Transverse colon (tissue), 4 donors: ENCODE measurements at places on chromosomes 1 and 21. TPM values are rescaled to one million over a fixed set of nuclear protein-coding genes. Genes with fewer than 3 reads are reported as not detected.

DNA sequence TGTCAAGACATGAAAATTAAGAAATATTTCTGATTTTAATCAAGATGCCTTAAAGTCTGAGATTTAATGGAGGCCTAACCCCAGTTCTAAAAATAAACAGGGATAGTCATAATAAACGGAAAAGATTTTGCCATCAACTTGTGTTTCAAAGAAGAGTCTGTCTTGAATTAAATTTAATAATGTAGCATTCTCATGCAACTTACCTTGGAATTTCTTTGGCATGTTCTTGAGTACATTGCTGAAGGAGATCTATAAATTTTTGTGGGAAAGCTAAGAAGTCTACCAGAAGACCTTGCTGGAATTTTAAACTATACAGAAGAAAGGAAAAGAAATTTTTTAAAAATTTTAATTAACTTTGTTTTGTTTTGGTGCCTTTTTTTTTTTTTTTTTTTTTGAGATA lies 10.6 kb downstream of the SASS6 start:
- H3K4me1 ChIP-seq, result no peaks in the 10 kb centered on the region
- no peak overlapping the region for H3K4me3 ChIP-seq
- no peaks in the 10 kb centered on the region for H3K36me3 ChIP-seq
- H3K27ac ChIP-seq, result no peak overlapping the region
- DNase-seq, result no peak
- H3K27me3 ChIP-seq, result no peaks in the 10 kb centered on the region

DNA sequence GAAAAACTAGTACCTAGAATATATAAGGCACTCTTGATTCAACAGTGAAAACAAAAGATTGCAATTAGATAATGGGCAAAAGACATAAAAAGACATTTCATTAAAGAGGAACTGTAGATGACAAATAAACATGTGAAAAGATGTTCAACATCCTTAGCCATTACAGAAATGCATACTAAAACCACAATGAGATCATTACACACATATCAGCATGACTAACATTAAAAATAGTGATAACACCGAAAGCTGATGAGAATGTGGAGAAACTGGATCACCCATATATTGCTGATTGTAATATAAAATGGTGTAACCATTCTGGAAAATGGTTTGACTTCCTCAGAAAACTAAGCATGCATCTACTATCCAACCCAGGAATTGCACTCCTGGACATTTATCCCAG lies 340.3 kb downstream of the SEC16B start:
- no peak for DNase-seq
- no peak overlapping the region for H3K27ac ChIP-seq
- H3K27me3 ChIP-seq, result no peaks in the 10 kb centered on the region
- no peaks in the 10 kb centered on the region for H3K4me1 ChIP-seq
- H3K36me3 ChIP-seq, result no peaks in the 10 kb centered on the region

- no peaks in the 10 kb centered on the region for H3K27me3 ChIP-seq
- H3K27ac ChIP-seq, result no peak overlapping the region
- no peak overlapping the region for H3K4me3 ChIP-seq
- H3K4me1 ChIP-seq, result peaks cover 11% of the 10 kb centered on the region
- peak; percentile 35 for DNase-seq
Observed at GRCh38 chr1:157948312-157949073, 45.0 kb upstream of the KIRREL1 start.

GRCh38 chr1:172324761-172325160 lies 95.7 kb upstream of the C1orf105 start:
- H3K27ac ChIP-seq, result peak overlapping the region; percentile 4
- H3K4me3 ChIP-seq, result no peak overlapping the region
- no peak for DNase-seq
- H3K4me1 ChIP-seq, result peaks cover 28% of the 10 kb centered on the region
- H3K36me3 ChIP-seq, result no peaks in the 10 kb centered on the region

DNA sequence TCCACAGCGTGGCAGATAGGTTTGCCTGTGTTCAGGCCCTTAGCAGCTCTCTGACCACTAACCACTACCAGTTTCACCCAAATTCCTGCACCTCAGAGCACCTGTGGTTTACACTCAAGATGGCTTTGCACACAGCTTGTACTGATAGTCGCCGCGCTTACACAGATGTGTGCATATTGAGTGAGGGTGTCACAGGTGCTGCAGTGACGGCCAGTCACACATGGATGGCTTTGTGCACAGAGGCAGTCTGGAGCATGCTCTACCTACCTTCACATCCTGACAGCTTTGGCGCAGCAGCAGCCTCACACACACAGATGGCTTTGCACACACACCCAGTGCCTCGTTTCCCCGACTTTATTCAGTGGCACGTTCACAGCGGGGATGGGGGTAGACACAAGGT lies 7.5 kb downstream of the DMAP1 start:
- DNase-seq, result no peak
- peaks cover 15% of the 10 kb centered on the region for H3K36me3 ChIP-seq
- H3K4me3 ChIP-seq, result no peak overlapping the region
- peaks cover 4% of the 10 kb centered on the region for H3K4me1 ChIP-seq
- H3K27ac ChIP-seq, result no peak overlapping the region

DNA sequence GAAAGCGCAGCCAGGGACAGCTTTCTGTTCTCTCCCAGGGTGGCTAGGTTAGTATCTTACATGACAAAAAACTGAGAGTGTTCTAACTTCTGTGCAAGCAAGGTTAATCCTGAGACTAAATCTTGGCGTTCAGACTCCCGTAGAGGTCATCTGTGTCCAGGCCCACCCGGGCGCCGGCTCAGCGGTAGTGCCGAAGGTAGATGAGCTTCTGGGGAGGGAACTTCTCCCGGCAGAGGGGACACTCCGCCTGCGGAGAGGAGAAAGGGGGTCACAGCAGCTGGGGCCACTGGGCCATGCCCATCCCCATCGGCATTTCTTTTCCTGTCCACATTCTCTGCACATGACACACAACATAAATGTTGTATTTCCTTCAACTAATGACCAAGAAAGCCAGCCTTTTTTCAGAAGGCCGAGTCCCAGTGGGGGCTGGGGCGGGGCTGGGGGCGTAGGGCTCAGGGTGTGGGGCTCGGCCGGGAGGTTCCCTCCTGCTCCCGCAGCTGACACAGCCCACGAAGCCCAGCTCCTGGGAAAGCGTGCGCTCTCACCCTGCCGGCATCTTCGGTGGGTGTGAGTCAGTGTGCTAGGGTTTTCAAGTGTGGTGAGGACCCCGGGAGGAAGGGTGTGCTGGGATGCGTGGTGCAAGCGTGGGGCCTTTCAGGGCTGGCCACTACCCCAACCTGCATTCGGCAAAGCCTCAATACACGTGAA lies 6.6 kb downstream of the PEX10 start:
- peaks cover 34% of the 10 kb centered on the region for H3K36me3 ChIP-seq
- no peak overlapping the region for H3K4me3 ChIP-seq
- no peak overlapping the region for H3K27ac ChIP-seq
- no peaks in the 10 kb centered on the region for H3K4me1 ChIP-seq

DNA sequence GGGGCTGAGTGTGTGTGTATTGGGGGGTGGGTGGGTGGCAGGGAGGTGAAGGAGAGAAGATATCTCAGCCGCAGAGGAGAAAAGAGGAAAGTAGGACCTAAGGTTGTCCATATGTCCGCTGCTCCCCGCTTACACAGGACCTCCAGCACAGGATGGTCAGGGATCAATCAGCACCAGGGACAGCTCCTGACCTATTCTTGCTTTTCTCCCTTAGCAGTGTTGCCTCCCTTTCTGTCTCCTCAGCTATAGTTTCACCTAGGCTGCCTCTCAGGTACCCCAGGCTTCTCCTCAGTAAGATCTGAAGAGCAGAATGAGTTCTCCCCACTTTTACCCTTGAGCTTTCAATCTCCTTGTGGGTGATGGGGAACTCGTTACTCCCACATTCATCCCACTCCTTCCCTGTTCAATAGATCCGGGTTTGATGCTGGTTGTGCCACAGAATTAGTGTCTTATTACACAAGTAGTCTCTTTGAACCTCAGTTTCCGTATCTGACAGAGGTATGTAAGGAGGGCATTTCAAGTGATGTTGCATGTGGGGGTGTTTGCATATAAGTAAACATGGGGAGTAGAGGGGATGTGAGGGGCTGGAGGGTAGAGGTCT lies 1.4 kb upstream of the DPH2 start:
- no peak overlapping the region for H3K4me3 ChIP-seq
- no peaks in the 10 kb centered on the region for H3K36me3 ChIP-seq
- DNase-seq, result no peak
- H3K27ac ChIP-seq, result no peak overlapping the region
- no peaks in the 10 kb centered on the region for H3K27me3 ChIP-seq

GRCh38 chr1:47333578-47333921 lies at the start of gene CMPK1:
TSS of gene CMPK1 (plus strand) at chr1:47333790. CDS start at chr1:47333946, 156 bp downstream.
- peak within 1 kb of the TSS; percentile 99 for H3K27ac ChIP-seq
- peaks cover 46% of the 10 kb centered on the region for H3K4me1 ChIP-seq
- peak; percentile 86 for DNase-seq
- peak within 1 kb of the TSS; percentile 96 for H3K4me3 ChIP-seq
- H3K27me3 ChIP-seq, result no peaks in the 10 kb centered on the region
- H3K36me3 ChIP-seq, result no peaks in the 10 kb centered on the region

Gene SELE
- not detected for total RNA-seq

Gene SLC1A7
- total RNA-seq, result 1.6 TPM
